ENCODE measurements at places on chromosomes 12 and 14.

DNA sequence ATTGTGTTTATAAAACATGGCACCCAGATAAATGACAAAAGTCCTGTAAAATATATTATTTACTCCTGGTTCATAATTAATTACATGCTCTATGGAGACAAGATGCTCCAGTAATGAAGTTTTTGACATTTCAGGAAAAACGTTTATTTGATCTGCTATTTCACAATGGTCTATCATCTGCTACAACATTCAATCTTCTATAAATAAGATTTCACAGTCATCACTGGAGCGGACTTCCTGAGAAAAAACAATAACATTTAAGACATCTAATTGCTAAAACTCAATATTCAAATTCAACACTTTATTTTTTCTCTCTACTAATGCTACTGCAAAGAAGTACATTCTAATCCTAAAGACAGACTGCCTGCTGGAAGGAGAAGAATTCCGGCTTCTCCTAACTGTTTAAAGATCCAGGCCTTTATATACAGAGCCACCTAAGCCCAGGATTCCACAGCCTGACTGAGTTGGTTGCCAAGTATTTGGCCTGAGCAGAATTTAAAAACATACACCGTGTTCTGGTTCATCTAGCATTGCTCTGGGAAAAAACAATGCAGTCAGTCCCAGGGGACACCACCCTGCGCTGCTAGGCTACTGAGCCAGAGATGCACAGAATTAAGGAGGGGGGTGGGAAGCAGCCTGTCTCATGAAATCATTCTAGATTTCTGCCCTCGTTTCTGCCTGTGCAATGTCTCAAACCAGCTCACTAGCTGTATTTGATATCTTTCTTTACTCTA, 58.0 kb downstream of the TMTC1 start:
- no peak for DNase-seq

DNA sequence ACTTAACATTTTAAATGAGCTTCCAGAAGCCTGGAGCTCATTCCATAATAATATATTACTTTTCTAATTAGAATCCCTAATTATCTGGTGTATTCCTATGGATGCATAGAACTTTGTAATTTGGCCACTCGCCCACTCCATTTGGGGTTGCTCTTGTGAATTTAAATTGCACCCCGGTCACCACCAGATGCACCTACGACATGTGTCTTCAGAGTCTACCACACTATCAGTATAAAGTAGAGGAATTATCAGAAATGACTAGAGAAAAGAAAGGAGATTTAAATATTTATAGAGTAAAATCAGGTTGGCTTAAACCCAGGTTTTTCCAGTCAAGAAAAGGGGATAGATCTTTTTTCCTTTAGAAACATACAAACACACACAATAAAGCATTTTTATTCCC, 145.8 kb upstream of the DCN start:
- no peak for DNase-seq

GRCh38 chr14:74008843-74009499, 10.1 kb downstream of the ENTPD5 start:
- no peak for DNase-seq

DNA sequence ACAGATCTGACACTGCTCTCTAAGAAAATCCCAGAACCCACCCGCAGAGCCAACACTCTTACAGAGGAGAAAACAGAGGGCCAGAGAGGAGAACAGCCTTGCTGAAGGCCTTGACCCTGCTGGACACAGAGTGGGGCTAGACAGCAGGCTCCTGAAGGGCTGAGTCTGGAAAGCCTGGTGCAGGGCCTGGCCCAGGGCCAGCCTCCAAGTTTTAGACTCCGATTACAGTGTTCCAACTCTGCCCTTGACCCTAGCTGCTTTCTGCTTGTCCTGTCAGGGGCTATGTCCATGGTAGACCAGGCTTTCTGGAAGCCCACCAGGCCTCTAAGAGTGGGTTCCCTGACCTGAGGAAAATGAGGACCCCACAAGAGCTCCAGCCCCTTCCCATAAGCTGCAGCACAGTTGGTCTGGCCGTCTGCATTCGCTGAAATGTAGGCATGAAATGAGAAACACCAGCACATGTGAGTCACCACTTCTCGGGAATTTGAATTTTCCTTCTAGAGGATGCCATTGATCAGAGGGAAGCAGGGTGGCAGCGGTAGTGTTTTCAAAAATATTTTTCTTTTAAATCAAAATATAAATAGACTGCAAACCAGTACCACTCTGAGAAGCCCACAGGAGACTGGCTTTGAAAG, 154.4 kb downstream of the CALM1 start:
- no peak for DNase-seq

GRCh38 chr14:104142946-104143470, 4.6 kb downstream of the KIF26A start:
- no peak for DNase-seq

DNA sequence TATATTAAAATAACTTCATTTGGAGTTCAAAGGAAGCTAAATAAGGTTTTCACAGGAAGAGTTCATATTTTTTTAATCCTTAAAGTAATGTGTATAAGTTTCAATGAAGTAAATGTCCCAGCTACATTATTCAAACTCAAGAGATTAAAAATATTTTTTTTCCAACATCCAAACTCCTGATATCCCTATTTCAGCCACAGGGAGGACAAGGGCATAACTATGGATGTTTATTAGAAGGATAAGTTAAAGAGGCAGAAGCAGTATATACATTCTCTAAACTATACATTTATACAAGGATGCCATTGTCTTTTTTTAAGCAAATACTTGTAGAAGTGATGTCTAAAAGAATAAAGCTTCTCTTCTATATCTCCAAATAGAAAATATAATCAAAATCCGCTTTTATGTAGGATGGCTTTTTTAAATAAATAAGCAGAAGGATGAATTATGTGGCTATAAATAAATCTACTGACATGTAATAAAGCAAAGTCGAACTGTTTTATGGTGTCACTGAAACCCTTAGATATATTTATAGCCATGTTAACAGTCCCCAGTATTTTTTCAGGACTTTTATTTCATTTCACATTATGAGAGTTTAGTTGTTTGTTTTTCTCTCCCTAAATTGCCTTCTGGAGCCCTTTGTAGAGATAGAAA, 936.5 kb downstream of the DIO2 start:
- DNase-seq, result no peak

GRCh38 chr12:75571656-75572205, 60.3 kb upstream of the KRR1 start:
- DNase-seq, result no peak

- DNase-seq, result no peak
These were observed 4.5 kb downstream of the B4GALNT1 start for GRCh38 chr12:57628280-57629191.

GRCh38 chr12:48938805-48939204, 13.5 kb upstream of the FKBP11 start:
- DNase-seq, result no peak

DNA sequence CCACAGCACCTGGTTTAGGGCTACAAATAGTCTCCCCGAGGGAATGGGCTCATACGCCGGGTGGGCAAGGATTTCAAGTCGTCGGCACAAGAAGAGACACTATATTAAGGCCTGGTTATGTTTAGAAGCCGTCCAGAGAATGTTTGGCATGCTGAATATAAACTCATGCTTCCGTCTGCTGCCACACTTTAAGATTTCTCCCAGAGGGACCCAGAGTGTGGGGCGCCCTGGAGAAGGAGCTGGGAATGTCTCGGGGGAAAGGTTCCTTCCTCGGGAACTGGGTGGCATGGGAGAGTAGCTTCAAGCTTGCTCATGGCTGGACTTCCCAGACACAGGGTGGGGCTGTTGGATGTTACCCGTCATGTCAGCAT, 295.7 kb downstream of the CACNA1C start:
- DNase-seq, result no peak

- DNase-seq, result no peak
These were observed 188.1 kb downstream of the ANO4 start for GRCh38 chr12:100982511-100983183.

DNA sequence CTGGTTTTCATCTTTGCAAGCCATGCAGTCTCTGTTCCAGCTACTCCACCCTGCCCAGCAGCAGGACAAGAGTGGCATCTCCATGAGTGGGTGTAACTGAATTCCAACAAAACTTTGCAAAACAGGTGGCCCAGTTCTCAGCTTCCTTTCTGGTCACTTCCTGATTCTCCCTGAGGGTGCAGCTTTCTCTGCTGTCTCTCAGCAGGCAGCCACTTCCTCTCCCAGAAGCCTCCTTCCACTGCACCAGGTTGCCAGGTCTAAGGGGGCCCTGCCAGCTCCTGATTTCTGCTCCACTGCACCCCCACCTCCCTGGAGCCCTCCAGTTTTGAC, 341.0 kb upstream of the FKBP4 start:
- DNase-seq, result no peak

DNA sequence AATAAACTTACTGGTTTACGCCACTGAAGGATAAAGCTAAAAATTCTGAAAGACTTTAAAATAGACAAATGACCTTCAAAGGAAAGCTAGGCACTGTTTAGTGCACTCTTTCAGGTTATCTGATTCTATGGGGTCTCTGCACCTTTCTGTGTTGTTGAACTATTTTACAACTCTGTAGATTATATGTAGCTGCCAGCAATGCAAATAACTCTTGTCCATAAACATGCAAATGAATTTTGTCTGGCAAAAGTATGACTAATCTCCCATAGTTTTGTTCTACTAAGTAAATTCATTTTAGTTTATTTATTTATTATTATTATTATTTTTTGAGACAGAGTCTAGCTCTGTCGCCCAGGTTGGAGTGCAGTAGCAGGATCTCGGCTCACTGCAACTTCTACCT, 266.3 kb upstream of the CCDC196 start:
- no peak for DNase-seq

GRCh38 chr12:58871556-58871955, 48.7 kb downstream of the LRIG3 start:
- DNase-seq, result no peak

DNA sequence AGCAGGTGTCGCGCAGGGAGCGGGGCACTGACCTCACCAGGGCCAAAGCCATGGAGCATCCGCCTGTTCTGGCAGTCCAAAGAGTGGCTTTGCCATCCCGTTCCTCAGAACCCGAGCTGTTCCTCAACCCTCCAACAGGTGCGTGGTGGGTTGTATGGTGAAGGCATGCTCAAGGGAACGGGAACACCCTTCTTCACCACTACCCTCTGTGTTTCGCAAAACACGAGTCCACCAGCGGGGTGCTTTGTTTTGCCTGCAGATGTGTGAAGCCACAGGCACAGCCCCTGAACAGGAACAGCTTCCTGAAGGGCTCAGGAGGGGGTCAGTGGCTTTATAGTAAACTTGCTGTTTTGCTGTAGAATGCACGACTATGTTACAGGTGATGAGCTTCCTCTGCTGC, 52.7 kb downstream of the SMOC1 start:
- no peak for DNase-seq

DNA sequence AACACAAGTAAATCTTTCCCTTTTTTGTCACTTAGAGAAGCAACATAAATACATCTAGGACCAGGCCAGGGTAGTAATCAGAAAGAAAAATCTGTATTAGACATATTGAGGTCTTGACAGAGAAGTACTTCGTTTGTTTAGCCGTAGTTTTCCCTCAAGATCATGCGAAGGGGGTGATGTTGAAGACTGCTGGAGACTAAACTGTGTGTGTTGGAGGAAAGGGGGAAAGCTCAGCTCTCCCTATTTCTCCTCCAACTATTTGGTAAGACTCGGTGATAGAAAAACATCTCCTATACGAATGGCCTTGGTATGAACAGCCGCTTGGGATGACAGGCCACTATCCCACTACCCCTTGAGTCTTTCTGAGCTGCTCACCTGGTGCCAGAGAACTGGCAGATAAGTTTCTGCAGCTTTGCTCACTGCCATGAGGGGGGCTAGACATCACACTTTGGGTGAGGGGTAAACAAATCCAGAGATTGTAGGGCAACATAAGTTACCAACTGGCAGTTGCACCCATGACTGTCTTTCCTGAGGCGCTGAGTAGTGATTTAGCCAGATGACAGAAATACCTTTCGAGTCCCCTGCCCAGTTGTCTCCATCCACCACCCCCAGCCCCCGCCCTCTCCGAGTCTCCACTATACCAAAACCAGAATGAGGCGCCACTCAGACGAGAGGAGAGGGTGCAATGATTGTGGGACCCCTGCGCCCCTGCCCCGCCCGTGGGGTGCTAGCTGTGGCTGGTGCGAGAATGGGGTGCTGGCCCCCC, 685 bp downstream of the VAMP1 start:
- DNase-seq, result no peak

DNA sequence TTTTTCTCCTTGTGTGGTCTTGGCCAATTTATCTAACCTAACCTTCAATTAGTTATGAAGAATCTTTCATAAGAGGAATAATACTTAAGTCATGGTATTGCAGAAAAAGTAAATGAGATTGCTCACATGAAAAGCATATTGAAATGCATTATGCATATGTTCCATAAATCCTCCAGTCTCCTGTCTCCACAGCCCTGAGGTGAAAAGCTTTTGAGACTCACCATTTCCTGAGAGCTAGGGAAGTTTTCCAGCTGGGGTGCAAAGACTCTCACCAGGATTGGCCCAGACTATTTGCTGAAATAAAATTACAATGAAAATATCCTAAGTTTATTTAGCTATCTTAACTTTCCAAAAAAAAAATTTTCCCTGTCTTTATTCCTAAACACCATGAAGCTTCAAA, 723.8 kb upstream of the FLRT2 start:
- DNase-seq, result no peak

DNA sequence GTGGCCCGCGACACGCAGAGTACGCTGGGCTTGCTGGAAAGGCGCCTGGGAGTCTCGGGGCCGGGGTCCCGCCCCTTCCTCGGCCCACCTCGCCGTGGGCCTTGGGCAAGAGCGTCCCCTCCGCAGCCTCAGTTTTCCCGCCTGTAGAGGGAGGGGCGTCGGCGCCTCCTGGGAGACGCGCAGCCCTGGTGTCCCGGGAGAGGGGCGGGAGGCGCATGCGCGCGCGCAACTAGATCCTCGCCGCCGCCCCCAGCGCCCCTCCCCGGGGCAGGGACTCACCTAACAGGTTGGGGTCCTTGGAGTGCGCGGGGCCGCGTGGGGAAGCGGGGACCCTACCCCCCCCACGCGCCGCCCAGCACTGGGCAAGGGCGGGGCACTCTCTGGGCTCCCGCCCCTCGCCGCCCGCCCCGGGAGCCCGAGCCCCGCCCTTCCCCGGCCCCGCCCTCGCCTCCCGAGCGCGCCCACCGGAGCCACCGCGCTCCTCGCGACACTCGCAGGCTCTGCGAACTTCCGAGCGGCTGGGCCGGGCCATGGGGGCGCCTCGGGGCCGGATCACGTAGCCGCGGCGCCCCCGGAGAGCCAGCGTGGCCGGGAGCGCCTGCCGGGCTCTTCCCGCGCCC, at the start of gene KIF26A:
KIF26A (plus strand) TSS at position 490 of the 620 bp plus-strand sequence. CDS start 136 bp downstream, outside the sequence.
- DNase-seq, result peak; percentile 15

- no peak for DNase-seq
These were observed 9.2 kb upstream of the CCDC196 start for GRCh38 chr14:66476964-66477363.

DNA sequence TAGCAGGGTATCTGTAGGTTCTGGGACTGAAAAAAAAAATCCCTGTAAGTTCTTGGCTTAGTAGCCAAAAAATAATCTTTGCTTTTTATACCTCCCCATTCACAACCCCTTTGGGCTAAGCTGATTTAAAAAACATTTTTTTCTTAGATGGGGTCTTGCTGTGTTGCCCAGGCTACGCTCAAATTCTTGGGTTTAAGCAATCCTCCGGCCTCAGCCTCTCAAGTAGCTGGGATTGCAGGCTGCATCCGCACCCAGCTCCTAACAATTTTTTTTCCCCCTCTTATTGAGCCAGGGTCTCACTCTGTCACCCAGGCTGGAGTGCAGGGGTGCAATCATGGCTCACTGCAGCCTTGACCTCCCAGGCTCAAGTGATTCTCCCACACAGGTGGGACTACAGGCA, 9.1 kb upstream of the ISM2 start:
- DNase-seq, result no peak

- DNase-seq, result no peak
These were observed 8.5 kb downstream of the IFI27 start for GRCh38 chr14:94119071-94119470.
